ENCODE measurements at places on chromosomes 16 and 17.

- DNase-seq = no peak
Measured at GRCh38 chr17:3004925-3005324, 58.5 kb downstream of the OR1D5 start.

GRCh38 chr16:52076332-52076731 is 470.6 kb downstream of the TOX3 start:
- DNase-seq = no peak

DNA sequence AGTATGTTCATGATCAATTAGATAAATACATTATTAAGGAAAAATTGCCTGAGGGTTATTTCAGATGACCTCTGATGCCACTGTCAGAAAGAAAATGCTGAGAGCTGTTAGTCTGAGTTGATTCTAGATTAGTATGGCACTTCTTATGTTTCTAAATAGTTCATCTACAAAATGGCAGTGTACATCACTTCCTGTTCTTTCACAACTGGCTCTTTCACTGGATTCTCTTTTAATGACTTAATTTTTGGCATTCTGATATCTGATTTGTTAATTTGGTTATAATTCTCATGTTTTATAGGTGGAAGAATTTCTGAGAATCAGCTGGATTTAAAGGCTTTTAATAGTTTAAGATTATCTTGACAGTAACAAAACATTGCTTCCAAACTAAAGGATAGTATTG is 3.3 kb downstream of the TAOK1 start:
- DNase-seq = no peak

GRCh38 chr17:31373150-31374093 is 18.1 kb upstream of the RAB11FIP4 start:
- no peak for DNase-seq

DNA sequence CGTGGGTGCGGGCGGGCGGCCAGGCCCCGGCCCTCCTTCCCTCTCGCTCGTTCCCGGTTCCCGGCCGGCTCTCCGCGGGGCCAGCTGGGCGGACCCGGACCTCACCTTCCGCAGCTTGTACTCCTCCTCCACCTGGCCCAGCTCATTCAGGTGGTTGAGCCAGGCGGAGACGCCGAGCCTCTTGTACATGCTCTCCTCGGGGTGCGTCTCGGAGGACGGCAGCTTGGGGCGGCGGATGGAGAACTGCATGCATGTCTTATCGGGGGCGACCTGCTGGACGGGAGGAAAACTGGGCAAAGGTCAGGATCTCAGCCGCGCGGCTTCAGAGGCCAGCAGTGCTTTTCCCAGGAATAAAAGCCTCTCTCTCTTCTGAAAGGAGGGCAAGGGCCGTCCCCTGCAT is 85.4 kb downstream of the TBC1D16 start:
- DNase-seq = no peak

- DNase-seq = no peak
Measured at GRCh38 chr17:73188011-73188410, 4.8 kb upstream of the COG1 start.

DNA sequence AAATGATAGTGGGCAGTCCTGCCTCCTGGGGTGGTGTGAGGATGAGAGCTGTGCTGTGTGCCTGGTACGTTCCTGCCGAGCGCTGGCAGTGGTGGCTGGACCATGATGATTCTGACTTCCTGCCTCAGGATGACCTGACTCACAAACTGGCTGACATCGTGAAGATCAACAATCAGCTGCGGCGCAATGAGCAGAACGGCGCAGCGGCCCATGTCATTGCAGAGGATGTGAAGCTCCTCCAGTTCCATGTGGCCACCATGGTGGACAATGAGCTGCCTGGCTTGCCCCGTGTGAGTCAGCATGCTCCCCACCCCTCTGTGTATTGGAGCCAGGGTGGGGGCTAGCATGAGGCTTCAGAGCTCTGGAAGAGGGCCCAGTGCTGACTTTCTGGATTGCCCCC is 13.1 kb downstream of the POLR2A start:
- no peak for DNase-seq

DNA sequence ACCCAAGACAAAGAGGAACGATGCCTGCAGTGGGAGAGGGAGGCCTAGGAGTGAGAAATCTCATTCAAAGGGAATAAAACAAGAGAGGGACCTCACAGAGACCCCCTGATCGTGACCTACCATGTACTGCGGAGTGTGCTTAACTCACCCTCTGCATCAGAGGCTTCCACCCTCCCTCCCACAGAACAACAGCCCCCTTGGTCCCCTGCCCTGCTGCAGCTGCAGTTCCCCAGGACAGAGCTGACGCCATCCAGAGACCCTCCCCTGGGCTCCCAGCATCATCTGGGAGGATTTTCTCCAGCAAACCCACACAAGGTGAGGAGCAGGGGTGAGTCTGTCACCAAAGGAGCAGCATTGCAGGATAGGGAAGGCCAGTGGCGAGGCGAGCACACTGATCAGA is 39.8 kb downstream of the TLE7 start:
- DNase-seq = no peak

GRCh38 chr16:57315416-57315815 is 30.9 kb upstream of the PLLP start:
- no peak for DNase-seq

DNA sequence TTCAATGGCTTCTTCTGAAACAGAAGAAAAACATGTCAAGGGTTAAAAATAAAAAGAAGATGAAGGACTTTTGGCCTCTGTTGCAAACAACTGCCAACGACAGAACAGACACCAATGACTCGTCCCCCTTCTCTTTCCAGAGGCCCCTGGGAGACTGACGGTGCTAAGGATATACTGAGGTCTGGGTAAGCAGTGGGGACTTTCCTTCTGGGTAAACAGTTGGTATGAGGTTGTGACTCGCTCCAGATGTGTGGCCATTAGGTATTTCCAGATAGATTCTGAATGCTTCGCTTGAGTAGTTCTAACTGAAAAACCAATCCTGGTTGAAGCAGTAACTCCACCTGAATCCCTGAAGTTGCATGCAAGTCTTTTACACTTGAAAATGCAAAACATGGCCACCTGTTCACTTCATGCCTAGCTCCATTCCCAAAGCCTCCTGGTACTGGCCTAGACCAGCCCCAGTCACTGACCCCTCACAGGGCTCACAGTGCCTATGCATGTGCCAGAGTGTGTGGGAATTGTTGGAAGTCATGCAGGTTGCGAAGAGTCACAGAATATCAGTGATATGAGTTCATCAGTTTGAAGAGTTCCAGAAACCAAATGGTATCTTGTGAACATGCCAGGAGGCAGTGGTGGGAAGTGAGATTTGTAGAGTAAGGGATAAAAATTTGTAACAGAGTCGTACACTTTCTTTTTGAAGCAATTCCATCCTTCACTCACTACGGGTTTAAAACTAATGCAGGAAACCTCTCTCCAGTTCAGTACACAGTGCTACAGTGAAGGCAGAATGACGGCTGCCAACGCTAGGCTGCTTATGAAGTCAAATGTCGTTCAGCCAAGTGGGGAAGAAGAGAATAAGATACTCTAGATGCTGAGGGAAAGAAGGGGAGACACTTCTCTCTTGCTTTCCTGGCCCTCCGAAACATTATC is 217.8 kb downstream of the ZFHX3 start:
- no peak for DNase-seq

- no peak for DNase-seq
Measured at GRCh38 chr17:2855063-2855600, 58.9 kb downstream of the RAP1GAP2 start.

GRCh38 chr16:9870962-9871361 is 311.3 kb downstream of the GRIN2A start:
- no peak for DNase-seq

DNA sequence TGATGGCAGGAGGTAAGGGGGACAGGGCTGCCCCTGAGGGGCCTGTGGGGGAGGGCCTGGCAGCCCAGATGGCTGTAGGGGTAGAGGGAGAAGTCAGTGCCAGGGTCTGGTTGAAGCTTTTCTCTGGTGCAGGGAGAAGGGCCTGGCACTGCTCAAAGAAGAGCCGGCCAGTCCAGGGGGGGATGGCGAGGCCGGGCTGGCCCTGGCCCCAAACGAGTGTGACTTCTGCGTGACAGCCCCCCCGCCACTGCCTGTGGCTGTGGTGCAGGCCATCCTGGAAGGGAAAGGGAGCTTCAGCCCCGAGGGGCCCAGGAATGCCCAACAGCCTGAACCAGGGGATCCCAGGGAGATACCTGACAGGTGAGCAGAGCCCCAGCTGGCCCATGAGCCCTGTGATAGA is 2.8 kb upstream of the NOL3 start:
- DNase-seq = no peak

DNA sequence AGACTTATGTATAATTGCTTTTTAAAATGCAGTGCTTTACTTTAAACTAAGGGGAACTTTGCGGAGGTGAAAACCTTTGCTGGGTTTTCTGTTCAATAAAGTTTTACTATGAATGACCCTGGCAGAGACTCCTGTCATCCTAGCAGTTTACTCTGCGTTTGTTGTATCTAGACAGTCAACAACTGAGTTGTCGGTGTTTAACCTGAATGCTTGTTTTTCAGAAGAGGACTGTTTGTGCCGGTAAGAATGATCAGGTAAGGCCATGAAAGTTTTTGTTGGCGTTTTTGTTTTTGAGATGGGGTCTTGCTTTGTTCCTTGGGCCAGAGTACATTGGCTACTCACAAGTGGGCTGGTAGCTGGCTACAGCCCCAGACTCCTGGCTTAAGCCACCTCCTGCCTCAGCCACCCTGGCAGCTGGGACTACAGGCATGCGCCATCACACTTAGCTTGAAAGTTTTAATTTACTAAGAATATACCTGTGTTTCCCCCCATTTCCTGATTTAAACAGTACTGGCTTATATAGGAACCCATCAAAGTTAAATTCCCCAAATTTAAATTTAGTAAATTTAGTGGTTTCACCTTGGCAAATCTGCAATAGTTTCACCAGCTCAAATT is 11.9 kb downstream of the HERPUD1 start:
- no peak for DNase-seq

DNA sequence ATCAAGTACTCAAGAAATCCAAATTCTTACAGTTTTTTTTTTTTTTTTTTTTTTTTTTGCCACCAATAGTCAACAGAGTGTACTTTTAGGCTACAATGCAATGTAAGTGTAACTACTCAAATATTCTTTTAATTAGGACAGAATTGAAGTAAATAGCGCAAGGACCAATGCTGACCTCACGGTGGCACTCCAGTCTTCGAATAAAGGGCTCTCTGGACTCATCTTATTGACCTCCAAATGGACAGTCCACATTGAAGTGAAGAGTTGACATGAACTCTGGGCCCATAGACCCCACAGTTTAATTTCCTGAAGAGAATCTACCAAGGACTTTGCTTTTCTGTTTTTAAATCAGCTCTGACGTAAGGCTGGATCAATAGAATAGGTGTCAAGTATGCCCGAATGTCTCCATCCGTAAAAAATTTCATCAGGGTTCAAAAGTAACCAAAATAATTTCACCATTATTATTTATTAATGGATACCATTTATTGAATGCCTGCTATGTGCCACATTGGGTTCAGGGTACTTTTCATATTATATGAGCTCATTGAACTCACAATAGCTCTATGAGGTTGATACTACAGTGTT is 7.3 kb upstream of the DDX52 start:
- no peak for DNase-seq

DNA sequence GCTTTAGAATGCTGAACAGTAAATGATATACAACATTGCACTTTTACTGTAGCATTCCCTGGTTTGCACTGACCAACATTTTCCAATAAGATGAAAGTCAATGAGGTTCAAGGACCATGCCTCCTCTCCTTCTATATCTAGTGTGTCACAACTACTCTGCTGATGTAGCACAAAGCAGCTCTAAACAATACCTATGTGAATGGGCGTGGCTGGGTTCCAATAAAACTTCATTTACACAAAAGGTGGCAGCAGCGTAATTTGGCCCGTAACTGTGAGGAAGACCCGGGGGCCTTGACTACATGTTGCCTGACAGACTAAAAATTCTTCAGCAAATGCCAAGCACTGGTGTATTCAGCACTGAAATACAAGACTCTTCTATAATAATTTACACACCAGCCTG is 6.5 kb downstream of the SRP68 start:
- DNase-seq = no peak

DNA sequence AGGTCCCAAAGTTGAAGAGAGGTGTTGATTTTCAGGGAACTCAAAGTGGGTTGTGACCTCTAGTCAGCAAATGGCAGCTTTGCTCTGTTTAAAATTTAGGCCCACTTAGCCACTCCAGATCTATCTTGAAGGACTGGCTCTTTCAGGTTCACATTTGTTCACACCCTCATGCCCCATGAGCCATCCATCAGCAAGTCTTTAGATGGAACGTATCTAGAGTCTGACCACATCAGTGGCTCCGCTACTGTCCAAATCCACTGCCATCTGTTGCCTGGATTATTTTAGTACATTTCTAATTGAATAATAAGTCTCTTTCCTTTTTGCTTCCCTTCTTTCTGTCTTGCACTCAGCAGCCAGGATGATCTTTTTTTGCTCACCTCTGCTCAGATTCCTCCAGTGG is 10.5 kb downstream of the ITGB3 start:
- DNase-seq = no peak

- DNase-seq = no peak
Measured at GRCh38 chr17:67052720-67053437, 8.5 kb downstream of the CACNG1 start.

GRCh38 chr17:27630607-27631410 is at the start of gene LGALS9:
Gene LGALS9 (plus strand): TSS chr17:27631188. CDS start chr17:27631266, 78 bp downstream.
- DNase-seq = peak; percentile 54

GRCh38 chr17:74467221-74467951 is 952 bp downstream of the CD300A start:
- DNase-seq = no peak
